ENCODE measurements at places on chromosomes 2 and 18.

GRCh38 chr18:21049306-21049705, 62.3 kb downstream of the ROCK1 start:
- DNase-seq: no peak

GRCh38 chr2:39039072-39039471, 81.8 kb downstream of the SOS1 start:
- no peak for DNase-seq

- DNase-seq: no peak
Observed at GRCh38 chr2:239318151-239318611, 82.6 kb downstream of the HDAC4 start.

GRCh38 chr2:135744760-135745314, 3.2 kb downstream of the UBXN4 start:
- DNase-seq: no peak

DNA sequence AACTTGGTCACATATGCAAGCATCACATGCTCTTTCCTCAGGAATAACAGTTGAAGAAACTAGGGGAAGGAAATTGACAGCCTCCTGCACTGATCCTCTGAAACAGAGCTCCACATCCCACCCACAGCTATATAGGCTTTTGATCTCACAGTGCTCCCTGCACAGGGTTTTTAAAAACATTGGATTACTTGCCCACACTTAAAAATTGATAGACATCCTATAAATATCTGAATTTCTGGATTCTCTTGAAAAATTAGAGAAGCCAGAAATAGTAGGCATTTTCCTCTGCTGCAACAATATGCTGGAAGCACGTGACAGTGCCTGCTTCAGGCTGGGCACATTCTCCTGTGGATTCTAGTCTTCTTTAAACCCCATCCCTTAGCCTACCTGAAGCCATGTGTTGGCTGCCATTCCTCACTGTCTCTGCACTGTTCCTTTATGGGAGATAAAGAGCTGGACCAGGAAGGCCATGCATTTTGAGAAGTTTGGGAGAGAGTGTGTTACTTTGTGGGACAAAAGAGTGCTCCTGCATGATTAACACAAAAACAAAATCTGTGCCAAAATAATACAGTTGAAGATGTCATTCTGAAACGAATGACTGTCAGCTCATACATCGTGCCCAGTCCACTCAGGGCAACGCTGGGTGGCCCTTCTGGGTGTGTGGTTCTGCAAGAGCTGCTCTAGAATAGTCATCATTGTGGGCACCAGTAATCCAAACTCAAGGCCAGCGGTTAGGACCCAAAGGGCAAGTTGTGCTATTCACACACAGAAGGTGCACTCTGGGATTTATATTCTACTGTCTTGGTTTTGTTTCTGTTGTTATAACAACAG, 59.8 kb downstream of the GYPC start:
- no peak for DNase-seq

DNA sequence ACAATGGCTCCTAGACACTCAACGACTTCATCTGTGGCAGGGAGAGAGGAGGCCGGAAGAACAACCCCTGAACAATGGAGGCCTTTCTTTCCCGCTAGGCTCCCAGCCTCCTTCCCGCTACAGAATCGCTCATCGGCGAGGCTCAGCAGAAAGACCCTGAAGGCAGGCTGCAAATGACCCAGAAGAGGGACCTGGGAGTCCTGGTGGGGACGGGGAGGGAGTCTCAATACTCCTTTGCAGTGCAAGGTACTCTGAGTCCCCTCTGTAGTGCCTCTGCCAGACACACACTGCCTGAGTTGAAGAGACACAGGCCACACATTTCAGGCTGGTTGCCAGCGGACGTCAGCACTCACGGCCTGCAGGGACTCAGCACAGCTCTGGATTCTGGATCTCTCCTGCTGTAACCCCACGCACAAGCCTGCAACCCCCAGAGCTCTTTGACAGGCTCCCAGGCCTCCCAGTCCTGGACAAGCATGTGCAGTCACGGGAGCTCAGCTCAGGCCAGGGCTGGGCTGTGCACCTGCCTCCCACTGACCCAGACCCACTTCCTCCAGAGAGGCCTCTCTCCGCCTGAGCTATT, 6.1 kb downstream of the GPR17 start:
- no peak for DNase-seq

DNA sequence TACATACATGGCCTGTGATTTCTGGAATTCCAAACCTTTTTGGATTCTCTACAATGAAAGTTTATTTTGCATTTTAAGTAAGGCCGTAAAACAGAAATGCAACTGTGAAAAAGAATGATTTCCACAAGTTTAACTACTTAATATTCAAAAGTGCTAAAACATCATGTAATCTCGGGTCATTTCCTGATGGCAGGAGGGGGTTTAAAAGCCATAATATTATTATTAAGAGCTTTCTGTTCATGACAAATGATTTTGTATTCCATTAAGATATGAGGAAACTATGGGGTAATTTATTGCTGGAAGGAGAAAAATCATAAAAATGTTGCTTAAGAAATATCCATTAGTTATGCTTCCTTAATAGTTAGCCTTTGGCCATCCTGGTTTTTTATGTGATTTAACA, 65.7 kb downstream of the COL4A3 start:
- no peak for DNase-seq

DNA sequence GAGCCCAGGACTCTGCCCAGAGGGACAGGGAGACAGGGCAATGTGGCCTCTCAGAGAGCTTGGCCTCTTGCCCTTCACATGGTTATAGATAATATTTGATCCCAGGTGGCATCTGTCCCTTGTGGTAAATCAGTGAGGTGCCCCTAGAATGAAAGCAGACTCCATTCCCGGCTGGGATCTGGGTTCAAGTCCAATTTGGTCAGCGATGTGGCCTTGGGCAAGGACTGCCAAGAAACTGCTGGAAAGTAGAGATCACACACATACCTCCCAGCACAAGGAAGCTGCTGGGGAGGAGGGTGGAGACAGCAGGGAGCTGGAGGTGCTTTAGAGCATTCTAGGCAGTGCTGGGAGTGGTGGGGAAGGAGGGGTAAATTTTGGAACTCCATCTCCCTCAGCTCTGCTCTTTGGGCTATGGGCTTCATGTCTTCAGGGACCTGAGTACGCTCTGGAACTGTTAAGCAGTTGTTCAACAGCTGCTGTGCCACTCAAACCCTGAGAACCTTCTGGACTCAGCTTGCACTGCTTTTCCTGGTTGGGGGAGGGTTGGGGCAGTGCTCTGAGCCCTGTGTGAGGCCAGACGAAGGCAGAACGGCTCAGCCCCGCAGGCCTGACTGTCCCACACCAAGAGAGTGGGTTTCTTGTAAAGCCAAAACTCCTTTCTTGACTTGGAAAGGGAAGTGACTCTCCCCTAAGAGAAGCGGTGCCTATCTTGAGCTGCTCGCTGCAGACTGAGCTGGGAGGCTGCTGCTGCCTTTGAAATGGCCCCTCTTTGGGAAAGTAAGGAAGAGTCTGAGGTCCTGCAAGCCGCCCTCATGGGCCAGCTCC, 23.0 kb downstream of the INPP5D start:
- no peak for DNase-seq

DNA sequence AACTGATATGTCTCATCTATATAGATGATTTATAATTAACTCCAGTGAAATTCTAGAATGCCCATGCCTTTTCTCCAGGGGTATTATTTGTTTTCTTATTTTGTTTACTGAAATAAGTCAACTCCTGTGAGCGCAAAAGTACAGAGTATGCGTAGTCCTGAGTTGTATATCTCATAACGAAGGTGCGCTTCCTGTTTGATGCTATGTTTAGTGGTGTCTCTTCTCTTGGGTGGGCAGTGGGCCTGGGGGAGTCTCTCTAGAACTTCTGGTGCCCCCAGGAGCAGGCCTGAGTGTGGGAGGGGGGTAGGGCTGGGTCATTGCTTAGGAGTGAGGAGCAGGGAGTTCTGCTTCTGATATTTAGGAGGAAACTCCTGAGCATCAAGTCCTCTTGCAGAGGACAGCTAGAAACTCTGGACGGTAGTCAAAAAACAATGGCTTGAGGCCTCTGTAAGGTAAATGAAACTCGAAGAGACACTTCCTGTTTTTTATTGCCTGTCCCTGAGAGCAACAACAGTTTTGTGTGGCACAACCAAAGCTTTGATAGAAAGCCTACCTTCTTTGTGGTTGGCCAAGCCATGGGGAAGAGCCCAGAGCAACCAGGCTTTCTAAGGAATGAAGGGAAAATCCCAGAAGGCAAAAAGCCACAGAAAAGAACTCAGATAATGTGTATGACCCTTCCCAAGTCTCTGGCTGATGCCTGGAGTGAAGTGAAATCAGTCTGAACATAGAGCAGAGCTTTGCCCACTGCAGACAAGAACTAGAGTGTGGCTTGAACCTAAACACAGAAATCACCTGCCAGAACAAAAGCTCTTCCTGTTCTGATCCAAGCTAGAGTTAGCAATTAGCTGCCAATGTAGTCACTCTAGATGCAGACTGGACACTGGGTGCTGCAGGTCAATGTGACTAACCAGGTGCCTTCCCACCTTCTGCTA, 8.5 kb upstream of the SP140L start:
- DNase-seq: no peak

DNA sequence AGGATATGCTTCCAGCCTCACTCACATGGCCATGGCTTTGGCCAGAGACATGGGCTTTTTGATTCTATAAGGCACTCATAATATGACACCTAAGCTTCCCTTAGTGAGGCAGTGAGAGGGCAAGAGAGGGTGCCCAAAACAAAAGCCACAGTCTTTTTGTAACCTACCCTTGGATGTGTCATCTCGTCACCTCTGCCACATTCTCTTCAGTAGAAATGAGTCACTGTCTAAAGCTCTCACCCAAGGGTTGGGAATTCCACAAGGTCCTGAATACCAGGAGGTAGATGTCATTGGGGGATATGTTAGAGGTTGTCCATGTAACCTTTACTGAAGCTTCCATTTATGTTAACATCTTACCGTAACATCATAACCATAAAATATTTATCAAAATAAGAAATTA, 108.4 kb downstream of the ALMS1 start:
- DNase-seq: no peak

DNA sequence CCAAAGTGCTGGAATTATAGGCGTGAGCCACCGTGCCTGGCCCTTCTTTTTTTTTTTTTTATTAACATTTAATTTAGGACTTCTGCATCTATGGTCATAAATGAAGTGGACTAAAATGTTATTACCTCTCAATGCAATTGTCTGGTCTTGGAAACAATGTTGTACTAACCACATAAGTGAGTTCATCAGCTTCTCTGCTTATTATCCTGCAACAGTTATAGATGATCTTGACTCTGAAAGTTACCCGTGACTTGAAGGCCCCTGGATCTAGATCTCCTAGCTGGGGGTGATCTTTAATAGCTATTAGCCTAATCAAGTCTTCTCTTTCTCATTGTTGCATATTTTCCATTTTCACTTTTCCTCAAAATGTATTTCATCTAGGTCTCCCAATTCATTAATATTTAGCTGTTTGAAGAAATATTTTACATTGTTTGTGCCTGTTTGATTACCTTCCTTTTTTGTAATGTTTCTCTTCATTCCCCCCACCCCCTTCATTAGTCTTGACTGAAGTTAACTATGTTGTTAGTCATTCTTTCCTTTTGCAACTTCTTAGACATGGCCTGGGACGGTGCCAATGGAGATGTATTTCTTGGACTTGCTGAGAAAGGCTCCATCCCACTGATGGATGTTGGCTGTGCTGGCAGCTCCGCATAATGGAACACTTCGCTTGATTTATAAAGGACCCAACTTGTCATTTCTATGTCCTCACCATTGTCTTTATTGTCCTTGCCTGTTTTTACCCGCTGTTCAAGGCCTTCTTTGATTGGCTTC, 141.6 kb upstream of the RIOK3 start:
- no peak for DNase-seq

GRCh38 chr2:167842047-167842446, 405.3 kb downstream of the STK39 start:
- DNase-seq: no peak

- DNase-seq: no peak
Observed at GRCh38 chr2:234714711-234715110, 217.8 kb upstream of the ARL4C start.

DNA sequence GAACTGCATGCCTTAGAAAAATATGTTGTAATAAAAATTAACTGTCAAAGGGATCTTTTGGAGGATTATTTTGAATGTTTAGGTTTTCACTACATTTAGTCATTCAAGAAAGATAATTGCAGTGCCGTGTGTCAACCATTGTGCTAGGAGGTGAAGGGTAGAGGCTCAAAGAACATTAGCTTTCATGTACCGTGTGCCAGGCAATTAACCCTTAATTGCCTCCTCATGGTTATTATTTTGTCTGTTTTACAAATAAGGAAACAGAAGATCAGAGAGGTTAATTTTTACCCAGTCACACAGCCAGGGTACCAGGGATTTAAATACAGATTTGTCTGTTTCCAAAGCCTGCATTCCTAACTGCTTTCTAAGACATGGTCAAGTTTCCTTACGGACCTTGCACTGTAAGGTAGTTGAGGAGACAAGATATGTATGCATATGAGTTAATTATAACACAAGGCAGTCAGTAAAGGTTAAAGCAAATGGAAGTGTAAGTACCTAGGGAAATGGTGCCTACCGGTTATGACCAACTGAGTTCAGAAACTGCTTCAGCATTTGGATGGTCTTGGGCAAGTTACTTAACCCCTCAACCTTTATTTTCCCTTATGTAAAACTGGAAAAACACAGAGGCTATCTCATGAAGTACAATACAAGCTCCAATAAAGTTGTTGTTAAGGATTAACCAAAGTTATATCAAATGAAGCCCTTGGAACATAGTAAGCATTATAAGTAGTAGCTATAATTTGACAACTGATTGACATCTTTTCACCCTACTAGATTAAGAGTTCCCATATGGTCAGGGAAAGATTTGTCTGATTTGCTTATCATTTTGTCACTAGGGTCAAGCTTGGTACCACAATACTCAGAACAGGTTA, 434.9 kb downstream of the MBD2 start:
- no peak for DNase-seq

DNA sequence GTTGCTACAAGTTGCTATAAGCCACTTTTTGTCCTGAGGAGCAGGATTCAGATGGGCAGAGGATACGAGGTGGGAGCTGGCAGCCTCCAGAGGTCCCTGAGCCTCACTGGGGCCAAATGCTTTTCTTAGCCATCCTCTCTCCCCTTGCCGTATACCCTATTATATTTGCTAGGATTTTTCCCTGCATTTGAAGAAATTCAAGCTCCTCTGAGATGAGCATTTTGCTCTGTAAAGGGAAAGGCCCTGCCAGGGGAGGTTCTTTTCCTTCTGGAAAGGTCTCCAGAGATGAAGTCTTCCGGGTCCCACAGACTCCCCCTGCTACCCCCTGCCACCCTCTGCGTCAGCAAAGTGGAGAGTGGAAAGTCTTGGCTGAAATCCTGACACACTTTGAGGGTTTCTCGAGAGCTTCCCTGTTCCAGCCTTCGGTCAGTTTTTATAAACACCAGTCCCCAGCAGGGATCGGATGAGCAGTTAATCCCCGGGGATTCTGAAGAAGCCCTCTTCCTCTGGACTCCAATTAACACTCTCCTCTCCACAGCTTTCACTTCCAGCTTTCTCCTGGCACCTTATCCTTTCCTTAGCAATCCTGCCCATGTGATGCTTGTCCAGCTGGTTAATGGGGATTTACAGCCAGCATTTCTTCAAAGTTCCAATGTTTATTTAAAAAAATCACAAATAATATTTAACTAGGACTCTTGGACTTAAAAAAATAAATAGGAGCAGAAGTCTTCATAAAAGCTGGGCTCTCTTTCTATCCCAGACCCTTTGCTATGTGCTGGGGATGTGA, 13.1 kb downstream of the CYRIA start:
- no peak for DNase-seq

- no peak for DNase-seq
Observed at GRCh38 chr2:189024901-189025618, 50.9 kb downstream of the COL3A1 start.

GRCh38 chr18:65409261-65409660, 341.6 kb upstream of the CDH7 start:
- no peak for DNase-seq
